Natural killer cell treated with Interleukin-12 subunit alpha and Interleukin-12 subunit beta and Interleukin-15 and Interleukin-18, amount 100 ng/mL, for 72 hours (primary cell): ENCODE measurements at places on chromosomes 13 and 19.

- DNase-seq, result no peak
Observed at GRCh38 chr19:17943274-17944221, 10.7 kb downstream of the CCDC124 start.

DNA sequence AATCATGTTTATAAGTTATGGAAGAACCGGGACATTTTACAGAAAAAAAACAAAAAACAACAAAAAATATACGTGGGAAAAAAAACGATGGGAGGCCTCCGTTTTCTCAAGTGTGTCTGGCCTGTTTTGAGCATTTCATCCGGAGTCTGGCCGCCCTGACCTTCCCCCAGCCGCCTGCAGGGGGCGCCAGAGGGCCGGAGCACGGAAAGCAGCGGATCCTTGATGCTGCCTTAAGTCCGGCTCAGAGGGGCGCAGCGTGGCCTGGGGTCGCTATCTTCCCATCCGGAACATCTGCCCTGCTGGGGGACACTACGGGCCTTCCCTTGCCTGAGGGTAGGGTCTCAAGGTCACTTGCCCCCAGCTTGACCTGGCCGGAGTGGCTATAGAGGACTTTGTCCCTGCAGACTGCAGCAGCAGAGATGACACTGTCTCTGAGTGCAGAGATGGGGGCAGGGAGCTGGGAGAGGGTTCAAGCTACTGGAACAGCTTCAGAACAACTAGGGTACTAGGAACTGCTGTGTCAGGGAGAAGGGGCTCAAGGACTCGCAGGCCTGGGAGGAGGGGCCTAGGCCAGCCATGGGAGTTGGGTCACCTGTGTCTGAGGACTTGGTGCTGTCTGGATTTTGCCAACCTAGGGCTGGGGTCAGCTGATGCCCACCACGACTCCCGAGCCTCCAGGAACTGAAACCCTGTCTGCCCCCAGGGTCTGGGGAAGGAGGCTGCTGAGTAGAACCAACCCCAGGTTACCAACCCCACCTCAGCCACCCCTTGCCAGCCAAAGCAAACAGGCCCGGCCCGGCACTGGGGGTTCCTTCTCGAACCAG is 1.8 kb upstream of the APOE start:
- DNase-seq, result peak; percentile 78

DNA sequence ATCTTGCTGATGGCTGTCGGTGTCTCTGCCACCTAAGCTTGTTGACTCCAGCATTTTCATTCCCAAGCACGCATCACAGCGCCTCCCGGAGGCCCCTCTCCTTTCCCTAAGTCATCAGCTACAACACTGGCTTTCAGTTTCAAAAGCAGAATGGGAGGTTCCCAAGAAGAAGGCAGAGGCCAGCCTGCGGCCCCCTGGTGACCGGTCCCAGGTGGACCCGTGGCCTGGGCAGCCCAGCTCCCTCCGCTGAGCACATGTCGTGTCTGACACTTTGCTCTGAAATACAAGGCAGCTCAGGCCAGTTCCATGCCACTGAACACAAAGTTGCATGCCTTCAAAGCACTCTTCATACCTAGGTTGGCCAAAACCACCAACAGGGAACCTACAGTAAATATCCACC is 8.5 kb downstream of the MLLT1 start:
- DNase-seq, result no peak

DNA sequence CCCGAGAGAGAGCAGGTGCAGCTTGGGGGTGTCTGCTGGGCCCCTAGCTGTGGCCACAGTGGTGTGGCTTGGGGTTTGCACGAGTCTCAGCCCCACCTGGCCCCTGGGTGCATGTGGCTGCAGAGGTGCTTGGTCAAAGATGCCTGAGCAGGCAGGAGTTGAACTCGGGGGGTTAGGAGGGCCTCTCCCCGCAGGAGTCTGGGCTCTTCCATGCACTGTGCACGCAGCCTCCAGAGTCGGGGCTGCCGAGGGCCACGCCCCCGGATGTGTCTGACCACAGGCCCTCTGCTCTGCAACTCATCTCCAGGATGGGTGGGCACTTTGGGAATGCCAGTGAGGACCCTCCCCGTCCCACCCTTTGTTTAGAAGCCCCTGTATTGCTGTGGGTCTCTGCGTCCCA is 91.5 kb upstream of the MCF2L start:
- DNase-seq, result peak; percentile 59

- DNase-seq, result no peak
Observed at GRCh38 chr19:19217099-19217498, 5.3 kb downstream of the NCAN start.

DNA sequence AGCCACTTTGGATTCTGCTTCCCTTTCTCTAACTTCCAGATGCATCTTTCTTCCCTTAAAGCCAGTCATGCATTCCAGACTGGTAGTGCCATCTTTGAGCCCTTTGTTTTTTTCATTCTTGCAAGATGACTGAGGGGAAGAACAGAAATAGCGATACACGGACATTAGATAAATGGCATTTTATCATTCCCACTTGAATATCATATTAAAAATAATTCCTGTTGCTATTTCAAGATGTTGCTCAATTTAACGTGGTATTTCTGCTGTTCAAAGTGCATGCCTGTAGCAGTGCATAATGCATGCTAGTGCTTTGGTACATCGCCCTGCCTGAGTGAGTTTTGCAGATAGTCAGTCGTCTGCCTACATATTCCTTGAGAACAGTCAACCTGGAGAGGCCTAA is 140.6 kb upstream of the FRY start:
- DNase-seq, result no peak

DNA sequence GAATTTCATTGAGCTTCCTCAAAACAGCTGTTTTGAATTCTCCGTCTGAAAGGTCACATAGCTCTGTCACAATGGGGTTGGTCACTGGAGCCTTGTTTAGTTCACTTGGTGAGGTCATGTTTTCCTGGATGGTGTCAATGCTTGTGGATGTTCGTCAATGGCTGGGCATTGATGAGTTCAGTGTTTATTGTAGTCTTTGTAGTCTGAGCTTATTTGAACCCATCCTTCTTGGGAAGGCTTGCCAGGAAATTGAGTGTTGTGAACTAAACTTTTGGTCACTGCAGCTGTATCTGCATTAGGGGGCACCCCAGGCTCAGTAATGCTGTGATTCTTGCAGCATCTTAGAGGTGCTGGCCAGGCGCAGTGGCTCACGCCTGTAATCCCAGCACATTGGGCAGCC is 22.0 kb downstream of the BLOC1S3 start:
- no peak for DNase-seq

DNA sequence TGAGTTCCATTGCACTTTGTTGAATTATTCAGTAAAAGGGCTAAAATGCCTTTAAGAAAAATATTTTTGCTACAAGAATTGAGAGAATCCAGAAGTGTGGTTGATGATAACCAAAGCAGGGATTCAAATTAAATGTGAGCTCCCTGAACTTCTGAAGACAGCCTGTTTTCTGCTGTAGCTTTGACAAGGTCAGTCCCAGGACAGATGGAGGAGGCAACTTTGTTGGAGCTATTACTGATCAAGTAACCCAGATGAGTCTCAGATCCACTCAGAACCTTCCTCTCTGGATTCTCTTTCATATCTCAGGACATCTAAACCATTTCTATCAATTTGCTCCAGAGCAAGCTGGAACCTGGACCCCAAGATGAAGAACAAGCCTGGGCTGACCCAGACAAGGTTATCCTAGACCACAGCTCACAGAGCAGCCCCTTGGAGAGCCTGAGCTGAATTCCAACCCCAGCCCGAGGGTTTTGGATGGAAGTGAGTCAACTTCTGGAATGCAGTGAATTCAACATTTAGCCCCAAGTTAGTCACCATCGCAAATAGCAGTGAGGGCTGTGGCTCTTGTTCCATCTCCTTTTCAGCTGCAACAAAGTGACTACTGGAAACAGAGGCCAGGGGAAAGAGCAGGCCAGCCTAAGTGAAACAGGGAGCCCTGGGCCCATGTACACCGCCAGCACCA is 137.8 kb upstream of the TSC22D1 start:
- no peak for DNase-seq

DNA sequence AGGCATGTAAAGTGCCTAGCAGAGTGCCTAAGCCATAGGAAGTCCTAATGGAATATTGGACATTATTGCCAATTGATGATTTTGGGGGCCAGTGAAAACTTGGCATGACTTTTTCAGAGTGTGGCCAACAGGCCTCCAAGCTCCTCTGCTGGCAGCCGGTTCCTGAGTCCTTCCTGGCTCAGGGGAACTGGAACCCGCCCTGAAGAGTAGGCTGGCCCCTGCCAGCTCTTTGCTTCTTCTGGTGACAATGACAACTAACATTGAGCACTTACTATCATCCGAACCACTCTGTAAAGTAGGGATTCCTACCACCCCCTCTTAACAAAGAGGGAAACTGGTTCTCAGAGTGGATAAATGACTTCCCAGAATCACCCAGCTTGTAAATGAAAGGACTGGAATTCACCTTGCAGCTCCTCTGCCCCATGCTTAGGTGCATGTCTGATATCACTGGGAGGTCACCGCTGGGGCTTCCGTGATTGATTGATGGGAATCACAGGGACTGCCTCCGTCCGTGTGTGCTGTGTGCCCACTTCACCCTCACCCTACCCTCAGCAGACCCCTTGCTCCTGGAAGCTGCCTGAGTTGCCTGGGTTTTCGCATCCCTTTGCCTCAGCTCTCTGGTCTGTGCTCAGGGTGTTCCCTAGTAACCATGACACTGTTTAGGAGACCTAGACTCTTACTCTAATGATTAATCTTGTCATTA is 50.6 kb downstream of the TNFRSF19 start:
- DNase-seq, result no peak
